ENCODE measurements at places on chromosomes 1 and 21.

DNA sequence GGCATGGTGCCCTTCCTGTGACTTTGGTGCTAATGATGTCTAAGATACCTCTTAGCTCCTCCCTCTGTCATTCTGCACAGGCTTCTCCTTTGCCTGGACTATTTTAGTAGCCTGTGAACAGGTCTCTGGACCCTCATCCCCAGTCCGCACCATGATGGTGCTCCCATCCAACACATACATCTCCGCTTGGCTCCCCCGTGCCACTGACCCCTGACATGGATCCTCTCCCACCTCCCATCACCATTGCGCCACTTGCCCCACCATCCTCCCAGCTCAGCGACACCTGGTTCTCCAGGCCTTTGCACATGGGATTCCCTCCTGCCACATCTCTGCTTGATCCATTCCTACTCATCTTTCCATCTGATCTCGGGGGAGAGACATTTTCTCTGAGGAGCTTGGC, 33.9 kb downstream of the RUNX3 start:
- no peak for DNase-seq

DNA sequence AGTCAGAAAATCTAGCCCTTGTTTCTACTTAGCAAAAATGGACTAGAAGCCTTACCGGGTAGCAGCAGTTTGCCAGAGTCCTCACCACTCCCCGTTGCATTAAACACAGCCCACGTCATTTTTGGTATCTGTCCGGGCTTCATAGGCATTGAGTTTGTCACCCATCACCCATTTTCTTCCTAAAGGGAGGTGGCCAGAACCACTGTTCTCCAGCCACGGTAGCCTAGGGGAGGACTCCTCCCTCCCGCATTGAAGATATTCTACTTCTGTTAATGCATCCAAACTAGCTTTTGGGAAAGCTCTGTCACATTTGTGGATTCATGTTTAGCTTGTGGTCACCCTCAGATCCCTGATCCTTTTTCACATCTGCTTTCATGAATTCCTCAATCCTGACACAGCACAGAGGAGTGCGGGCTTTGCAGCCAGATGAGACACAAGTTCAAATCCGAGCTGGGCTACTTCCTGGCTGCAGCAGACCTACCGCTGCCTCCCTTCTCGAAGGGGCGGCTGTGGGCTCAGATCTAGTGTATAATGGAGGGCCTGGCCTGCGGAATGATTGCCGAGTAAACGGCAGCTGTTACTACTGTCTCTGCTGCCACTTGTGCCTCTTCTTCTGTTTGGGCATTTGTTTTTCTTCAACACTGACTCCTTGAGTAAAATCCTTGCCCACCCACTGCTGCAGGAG, 63.2 kb upstream of the EFHD2 start:
- no peak for DNase-seq

GRCh38 chr21:33375101-33375644, 28.0 kb upstream of the IFNGR2 start:
- DNase-seq, result no peak

DNA sequence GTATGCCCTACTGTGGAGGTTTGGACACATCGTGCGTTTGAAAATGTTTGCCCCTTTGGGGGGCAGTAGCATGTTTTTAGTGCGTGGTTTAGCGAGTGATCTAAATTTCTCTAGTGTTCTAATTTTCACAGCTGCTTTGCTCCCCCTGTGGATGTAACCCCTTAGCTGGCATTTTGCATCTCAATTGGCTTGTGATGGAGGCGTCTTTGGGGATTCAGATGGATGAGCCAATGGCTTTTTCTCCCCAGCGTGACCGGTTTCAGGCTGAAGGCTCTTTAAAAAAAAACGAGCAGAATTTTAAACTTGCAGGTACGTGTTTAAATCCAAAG, 836 bp downstream of the CDC7 start:
- no peak for DNase-seq

DNA sequence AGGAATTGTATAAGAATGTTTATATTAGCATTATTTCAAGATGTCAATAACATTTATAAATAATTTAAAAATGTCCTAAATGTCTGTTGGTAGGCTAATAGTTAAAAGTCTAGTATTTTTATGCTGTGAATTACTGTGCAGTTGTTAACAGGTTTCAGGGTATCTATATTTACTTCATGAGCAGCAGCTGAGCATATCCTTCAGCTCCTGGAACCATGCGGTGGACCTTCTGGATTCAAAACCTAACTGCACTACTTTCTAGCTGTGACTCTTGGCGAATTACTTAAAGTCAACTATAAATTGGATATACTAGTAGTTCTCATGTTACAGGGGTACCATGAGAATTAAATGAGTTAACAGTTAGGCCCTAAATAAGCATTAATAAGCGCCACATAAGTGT, 3.7 kb downstream of the CEP350 start:
- DNase-seq, result no peak

DNA sequence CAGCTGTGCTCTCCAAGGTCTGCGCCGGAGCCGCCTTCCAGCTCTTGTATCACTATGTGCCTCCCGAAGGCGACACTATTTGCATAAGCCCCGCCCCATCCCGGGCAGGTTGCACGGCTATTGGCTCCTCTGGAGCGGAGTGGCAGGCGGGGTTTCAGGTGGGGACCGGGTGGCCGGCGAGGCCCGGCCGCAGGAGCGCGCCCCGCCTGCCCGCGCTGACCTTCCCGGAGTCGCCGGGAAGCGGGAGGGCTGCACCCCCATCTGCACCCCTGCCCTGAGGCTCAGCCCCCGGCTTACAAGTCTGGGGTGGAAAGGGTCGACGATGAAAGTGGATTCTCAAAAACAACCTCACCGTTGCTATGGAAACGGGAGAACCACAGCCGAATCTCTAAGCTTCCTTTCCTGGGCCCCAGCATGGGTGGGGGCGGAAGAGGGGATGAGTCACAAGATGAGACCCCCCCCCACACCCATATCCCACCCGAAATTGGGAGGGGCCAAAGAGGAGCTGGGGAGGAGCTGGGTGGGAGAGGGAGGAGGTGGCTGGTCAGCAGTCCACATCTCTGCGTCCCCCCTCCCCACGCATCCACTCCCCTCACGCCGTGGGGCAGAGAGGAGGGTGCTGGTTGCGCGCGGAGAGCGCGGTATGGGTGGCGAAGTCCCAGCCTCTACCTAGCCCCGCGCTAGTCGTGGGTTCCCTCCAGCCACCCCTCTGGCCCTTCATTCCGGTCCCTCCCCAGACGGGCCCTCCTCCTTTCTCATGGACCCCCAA, at the start of gene HPCAL4:
TSS of gene HPCAL4 (minus strand) at position 51 of the 769 bp plus-strand sequence. CDS start 6,830 bp downstream, outside the sequence.
- DNase-seq, result peak; percentile 96

- DNase-seq, result no peak
Observed at GRCh38 chr1:228284521-228284920, 76.7 kb downstream of the OBSCN start.

- DNase-seq, result peak; percentile 89
Observed at GRCh38 chr1:203440771-203441170, 34.8 kb upstream of the PRELP start.

- DNase-seq, result no peak
Observed at GRCh38 chr1:154157520-154158306, 2.8 kb upstream of the NUP210L start.

- no peak for DNase-seq
Observed at GRCh38 chr1:246214708-246215509, 292.2 kb downstream of the SMYD3 start.

DNA sequence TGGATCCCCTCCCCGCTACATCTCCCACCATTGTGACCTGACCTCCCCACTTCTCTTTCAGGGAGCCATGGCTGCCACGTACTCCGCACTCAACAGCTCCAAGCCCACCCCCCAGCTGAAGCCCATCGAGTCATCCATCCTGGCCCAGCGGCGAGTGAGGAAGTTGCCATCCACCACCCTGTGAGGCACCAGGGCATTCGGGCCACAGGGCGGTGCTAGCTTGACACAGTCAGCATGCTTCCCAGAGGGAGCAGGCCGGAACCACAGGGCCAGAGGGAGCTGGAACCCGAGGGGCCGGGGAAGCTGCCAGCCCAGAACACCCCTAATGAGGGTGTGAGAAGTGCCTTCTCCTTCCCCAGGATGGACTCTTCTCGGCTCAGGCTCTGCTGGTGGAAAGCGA, 44.5 kb downstream of the RPS6KA1 start:
- no peak for DNase-seq

GRCh38 chr1:20540281-20540680, 12.1 kb upstream of the FAM43B start:
- no peak for DNase-seq

- DNase-seq, result no peak
Observed at GRCh38 chr1:54437783-54438182, 31.6 kb upstream of the SSBP3 start.

GRCh38 chr1:231722356-231722755, 95.8 kb downstream of the DISC1 start:
- DNase-seq, result no peak

GRCh38 chr1:23627069-23627735, 64.4 kb upstream of the RPL11 start:
- no peak for DNase-seq

- DNase-seq, result no peak
Observed at GRCh38 chr1:229272164-229273158, 1.6 kb downstream of the RAB4A start.

GRCh38 chr1:100219883-100220282, 29.8 kb downstream of the DBT start:
- no peak for DNase-seq

- no peak for DNase-seq
Observed at GRCh38 chr1:113808450-113809195, 3.7 kb downstream of the RSBN1 start.

DNA sequence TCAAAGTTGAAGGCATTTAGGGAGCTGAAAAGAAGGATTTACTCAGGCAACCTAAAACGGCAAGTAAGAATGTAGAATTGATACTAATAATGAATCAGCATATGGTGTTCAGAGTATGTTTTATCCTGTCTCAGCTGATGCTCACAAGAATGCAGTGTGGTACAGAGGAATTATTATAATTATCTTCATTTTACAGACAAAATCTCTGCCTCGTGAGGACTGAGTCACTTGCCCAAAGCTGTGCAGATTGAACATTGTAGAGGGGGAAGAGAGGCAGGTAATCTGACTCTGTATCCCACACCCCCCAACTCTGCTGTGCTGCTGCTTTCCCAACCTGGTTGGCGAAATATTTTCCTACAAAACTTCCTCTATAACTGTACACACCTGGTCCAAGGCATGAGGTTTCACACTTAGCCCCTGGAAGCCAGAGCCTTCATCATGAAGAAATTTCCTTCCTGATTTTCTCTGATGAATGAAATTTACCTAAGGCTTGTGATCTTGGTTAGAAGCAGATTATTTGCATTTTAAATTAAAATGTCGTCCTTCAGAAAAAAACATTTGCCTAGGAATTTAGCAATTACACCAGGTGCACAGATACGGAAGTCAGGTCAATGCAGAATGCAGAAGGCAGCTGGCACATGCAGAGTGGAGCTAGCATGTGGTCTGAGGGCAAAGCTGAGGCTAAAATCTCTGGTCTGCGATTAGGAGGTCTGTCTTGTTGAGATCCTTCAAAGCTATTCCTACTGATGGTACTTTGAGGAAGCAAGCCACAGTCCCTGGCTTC, 52.8 kb downstream of the DPT start:
- DNase-seq, result no peak

- no peak for DNase-seq
Observed at GRCh38 chr1:231049121-231049979, 9.3 kb upstream of the FAM89A start.

- no peak for DNase-seq
Observed at GRCh38 chr21:37489553-37489952, 123.0 kb downstream of the DYRK1A start.

- no peak for DNase-seq
Observed at GRCh38 chr1:88746916-88747315, 62.8 kb downstream of the PKN2 start.

GRCh38 chr1:240254778-240255291, 163.2 kb downstream of the FMN2 start:
- DNase-seq, result no peak

GRCh38 chr1:94468708-94469107, 50.5 kb downstream of the ABCD3 start:
- DNase-seq, result no peak

DNA sequence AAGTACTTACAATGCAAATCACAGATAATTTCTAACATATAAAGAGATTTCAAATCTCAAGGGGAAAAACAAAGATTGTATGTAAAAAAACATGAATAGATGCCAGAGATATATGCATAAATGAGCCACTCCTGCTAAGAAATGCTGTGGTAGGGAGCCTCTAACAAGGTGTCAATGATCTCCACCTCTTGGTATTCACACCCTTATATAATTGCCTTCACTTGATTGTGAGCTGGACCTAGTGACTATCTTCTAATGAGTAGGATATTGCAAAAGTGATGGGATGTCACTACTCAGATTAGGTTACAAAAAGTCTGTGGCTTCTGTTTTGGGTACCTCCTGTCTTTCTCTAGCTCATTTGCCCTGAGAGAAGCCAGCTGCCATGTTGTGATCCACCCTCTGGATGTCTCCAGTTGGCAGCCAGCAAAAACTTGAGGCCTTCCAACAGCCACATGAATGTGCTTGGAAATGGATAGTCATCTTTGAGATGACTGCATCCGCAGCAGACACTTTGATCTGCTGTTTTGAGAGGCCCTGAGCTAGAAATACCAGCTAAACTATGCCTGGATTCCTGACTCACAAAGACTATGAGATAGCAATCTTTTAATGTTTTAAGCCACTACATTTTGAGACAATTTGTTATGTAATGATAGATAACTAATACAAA, 196.1 kb upstream of the FGGY start:
- no peak for DNase-seq

GRCh38 chr1:59901770-59902388, 24.7 kb downstream of the CYP2J2 start:
- DNase-seq, result no peak

- DNase-seq, result no peak
Observed at GRCh38 chr1:39976732-39977131, 21.8 kb downstream of the MFSD2A start.

- DNase-seq, result no peak
Observed at GRCh38 chr1:19844731-19845495, 29.8 kb upstream of the RNF186 start.

- DNase-seq, result no peak
Observed at GRCh38 chr1:107434361-107434693, 293.5 kb downstream of the NTNG1 start.

- no peak for DNase-seq
Observed at GRCh38 chr1:4700801-4701200, 46.4 kb downstream of the AJAP1 start.

GRCh38 chr1:211547710-211548109, 31.3 kb downstream of the SLC30A1 start:
- DNase-seq, result no peak

GRCh38 chr1:205396967-205397616, 24.8 kb downstream of the LEMD1 start:
- peak; percentile 85 for DNase-seq

- peak; percentile 74 for DNase-seq
Observed at GRCh38 chr1:21217812-21218596, 41.3 kb upstream of the EIF4G3 start.

Measured in WERI-Rb-1 (cell line).